ENCODE measurements at places on chromosomes 1 and 21.
A peak's percentile ranks its signal among the peaks of the same experiment; 100 is the strongest.

GRCh38 chr1:20588634-20589225 is at the start of gene CDA:
Gene CDA (plus strand): TSS chr1:20589097. CDS start chr1:20589130, 33 bp downstream.
- no peaks in the 10 kb centered on the region for H3K36me3 ChIP-seq
- H3K4me1 ChIP-seq: peaks cover 16% of the 10 kb centered on the region
- no peak for DNase-seq
- H3K27ac ChIP-seq: no peak within 1 kb of the TSS
- H3K4me3 ChIP-seq: no peak within 1 kb of the TSS

DNA sequence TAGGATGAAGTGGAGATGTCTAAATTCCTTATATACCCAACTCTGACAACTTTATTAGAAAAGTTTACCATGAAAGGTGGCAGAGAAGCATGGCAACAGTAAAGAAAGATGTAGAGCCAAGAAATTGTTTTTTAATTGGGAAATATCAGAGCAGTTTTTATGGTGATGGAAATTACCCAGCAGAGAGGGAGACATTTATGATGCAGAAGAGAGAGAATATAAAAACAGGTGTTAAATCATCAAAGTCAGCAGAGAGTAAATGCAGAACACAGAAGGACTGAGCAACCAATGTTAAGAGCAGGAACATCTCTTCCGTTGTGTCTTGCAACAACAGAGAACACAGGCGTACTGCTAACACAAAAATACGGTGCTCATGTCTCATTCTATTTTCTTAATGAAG is 28.2 kb downstream of the WARS2 start:
- DNase-seq: no peak
- H3K4me3 ChIP-seq: no peak overlapping the region
- no peaks in the 10 kb centered on the region for H3K36me3 ChIP-seq

- no peaks in the 10 kb centered on the region for H3K4me1 ChIP-seq
- no peak overlapping the region for H3K4me3 ChIP-seq
- peak; percentile 73 for DNase-seq
These were observed 12.6 kb downstream of the FLG2 start for GRCh38 chr1:152347116-152347728.

DNA sequence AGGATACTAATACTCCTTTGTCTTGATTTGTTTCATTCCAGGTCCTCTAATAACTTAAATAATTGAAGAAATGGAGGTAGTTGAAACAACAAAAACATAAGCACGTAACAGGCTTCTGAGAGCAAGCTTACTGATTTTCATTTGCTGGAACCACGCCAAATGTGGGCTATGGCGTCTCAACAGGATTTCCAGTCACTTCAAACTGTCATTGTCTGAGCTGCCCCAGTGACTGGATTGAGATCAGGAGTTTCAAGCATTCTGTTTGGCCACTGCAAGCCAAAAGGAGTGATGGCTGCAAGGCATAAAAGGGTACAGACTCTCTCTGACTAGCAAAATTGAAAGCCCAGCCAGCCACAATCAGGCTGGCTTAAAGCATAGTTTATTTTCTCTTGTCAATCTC is 289.9 kb downstream of the DPYD start:
- H3K4me1 ChIP-seq: peaks cover 19% of the 10 kb centered on the region
- H3K4me3 ChIP-seq: no peak overlapping the region
- peaks cover 2% of the 10 kb centered on the region for H3K27me3 ChIP-seq
- no peak for DNase-seq

- no peaks in the 10 kb centered on the region for H3K36me3 ChIP-seq
- no peaks in the 10 kb centered on the region for H3K4me1 ChIP-seq
- no peaks in the 10 kb centered on the region for H3K27me3 ChIP-seq
- H3K27ac ChIP-seq: no peak overlapping the region
- no peak overlapping the region for H3K4me3 ChIP-seq
These were observed 69.8 kb upstream of the PGBD5 start for GRCh38 chr1:230495891-230496385.

GRCh38 chr1:151621351-151621750 is 9.5 kb downstream of the SNX27 start:
- H3K27me3 ChIP-seq: no peaks in the 10 kb centered on the region
- H3K27ac ChIP-seq: no peak overlapping the region
- H3K4me3 ChIP-seq: no peak overlapping the region
- H3K4me1 ChIP-seq: no peaks in the 10 kb centered on the region
- H3K36me3 ChIP-seq: no peaks in the 10 kb centered on the region

GRCh38 chr1:168555508-168556046 is 11.8 kb upstream of the XCL2 start:
- DNase-seq: no peak
- H3K27ac ChIP-seq: no peak overlapping the region
- no peaks in the 10 kb centered on the region for H3K36me3 ChIP-seq
- peaks cover 7% of the 10 kb centered on the region for H3K4me1 ChIP-seq
- no peaks in the 10 kb centered on the region for H3K27me3 ChIP-seq

GRCh38 chr1:33256471-33257206 is at the start of gene ZNF362:
Gene ZNF362 (plus strand): TSS chr1:33256492. CDS start chr1:33270575, 14,083 bp downstream.
- H3K27ac ChIP-seq: peak within 1 kb of the TSS; percentile 96
- peaks cover 12% of the 10 kb centered on the region for H3K36me3 ChIP-seq
- peaks cover 27% of the 10 kb centered on the region for H3K4me1 ChIP-seq
- H3K4me3 ChIP-seq: peak within 1 kb of the TSS; percentile 100

DNA sequence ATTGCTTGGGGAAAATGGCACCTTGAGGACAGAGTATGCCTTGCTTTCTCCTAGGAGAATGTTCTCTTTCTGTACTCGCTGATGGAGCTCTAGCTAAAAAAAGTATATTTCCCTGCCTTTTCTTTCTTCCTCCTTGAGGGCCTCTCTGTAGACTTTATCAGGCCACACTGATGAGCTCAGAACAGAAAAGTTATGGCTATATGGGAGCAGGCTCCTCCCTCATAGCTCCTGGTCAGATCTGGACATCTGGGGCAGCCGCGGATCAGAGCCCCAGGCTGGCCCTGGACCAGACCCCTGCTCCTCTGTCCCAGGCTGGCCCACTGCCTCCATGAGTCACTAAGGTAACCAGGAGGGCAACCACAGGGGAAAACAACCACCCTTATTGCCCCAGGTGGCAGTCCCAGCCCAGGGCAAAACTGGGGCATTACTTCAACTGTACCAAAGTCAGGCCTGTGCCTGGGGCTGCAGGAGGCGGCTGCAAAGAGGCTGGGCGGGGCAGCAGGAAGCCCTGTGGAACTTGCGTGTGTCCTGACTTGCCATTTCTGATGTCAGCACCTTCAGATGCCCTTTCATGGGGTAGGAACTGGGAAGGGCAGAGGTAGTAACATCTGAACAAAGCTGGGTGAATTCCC is 26.3 kb upstream of the ZNF648 start:
- H3K4me1 ChIP-seq: peaks cover 13% of the 10 kb centered on the region
- H3K27me3 ChIP-seq: peaks cover 4% of the 10 kb centered on the region
- H3K36me3 ChIP-seq: no peaks in the 10 kb centered on the region
- no peak overlapping the region for H3K27ac ChIP-seq
- no peak for DNase-seq

GRCh38 chr1:36572906-36573305 is 90.2 kb upstream of the CSF3R start:
- H3K27me3 ChIP-seq: peaks cover 3% of the 10 kb centered on the region
- no peak overlapping the region for H3K27ac ChIP-seq
- H3K36me3 ChIP-seq: no peaks in the 10 kb centered on the region
- H3K4me3 ChIP-seq: no peak overlapping the region

DNA sequence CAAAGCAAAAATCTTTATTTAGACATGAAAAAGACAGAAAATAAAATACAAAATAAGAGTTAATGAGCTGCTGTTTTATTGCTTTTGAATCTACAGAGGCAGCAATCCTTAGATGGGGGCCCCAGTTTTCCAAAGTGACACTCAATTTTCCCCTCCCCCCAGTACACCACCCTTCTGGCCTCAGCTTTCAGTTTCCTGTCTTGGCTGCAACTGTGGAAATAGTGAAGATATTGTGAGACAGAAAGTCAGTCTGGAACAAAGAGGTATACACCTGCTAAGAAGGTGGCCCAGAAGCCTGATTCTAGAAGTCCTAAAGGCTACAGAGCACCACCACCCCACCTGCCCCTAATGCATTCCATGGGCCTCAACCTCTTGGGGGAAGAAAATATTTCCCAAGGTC is 1.1 kb upstream of the MTMR11 start:
- no peak overlapping the region for H3K4me3 ChIP-seq
- H3K36me3 ChIP-seq: peaks cover 4% of the 10 kb centered on the region
- H3K27me3 ChIP-seq: peaks cover 10% of the 10 kb centered on the region
- H3K27ac ChIP-seq: peak overlapping the region; percentile 42
- no peak for DNase-seq

- DNase-seq: no peak
- no peak overlapping the region for H3K27ac ChIP-seq
- no peak overlapping the region for H3K4me3 ChIP-seq
These were observed 10.2 kb upstream of the GNL2 start for GRCh38 chr1:37605806-37606474.

- H3K36me3 ChIP-seq: peaks cover 23% of the 10 kb centered on the region
- no peak overlapping the region for H3K4me3 ChIP-seq
These were observed 24.9 kb downstream of the VANGL1 start for GRCh38 chr1:115666702-115667101.

DNA sequence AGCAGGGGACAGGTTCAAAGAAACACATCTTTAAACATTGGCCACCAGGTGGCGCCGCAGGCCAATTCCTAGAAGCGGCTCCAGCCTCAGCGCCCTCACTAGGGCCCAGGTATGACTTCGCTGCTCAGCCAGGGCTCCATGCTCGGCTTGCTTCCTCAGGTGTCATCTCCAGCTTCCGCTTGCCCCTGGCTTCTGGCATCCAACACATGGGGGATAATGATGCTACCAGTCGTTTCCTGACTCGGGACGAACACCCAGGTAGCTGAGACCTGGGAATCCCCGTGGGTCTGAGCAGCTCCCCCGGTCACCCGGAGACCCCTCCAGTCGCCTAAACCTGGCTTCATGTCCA is 8.5 kb upstream of the MEX3A start:
- H3K4me1 ChIP-seq: peaks cover 25% of the 10 kb centered on the region
- H3K4me3 ChIP-seq: peak overlapping the region; percentile 70
- peaks cover 3% of the 10 kb centered on the region for H3K27me3 ChIP-seq
- DNase-seq: peak; percentile 87

- no peaks in the 10 kb centered on the region for H3K36me3 ChIP-seq
- H3K4me3 ChIP-seq: no peak overlapping the region
- H3K4me1 ChIP-seq: peaks cover 1% of the 10 kb centered on the region
These were observed 27.5 kb upstream of the RASAL2 start for GRCh38 chr1:178066296-178066907.

DNA sequence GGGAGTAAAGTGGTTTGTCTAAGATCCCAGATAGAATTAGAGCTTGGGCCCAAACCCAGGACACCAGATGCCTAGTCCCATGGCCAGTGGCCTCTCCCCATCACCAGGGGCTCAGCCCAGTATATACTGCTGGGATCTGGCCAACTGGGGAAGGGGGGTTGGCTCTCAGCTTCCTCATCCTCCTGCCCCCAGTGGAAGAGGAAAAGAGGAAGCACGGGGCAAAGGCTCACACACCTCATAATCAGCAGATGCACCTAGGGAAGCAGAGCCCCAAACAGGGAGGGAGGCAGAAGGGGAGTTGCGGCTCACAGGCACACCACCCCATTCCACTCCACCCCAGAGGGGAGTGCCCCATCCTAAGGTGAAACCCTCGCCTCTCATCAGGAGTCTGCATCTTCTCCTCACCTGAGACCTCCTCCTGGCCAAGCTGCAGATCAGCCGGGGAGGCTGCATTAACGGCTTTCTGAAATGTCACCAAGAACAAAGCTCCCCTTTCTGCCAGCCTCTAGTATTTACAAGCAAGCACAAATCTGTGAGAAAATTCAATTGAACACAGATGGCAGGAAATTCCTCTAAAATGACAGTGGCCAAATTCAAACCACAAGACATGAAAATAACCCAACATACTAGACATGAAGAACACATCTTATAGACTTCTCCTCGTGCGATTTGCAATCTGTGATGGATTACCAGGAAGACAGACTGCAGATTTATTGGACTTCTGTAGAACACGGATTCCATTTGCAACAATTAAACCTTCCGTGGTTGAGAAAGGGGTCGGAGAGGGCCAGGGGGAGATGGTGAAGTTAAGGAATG is 82.8 kb downstream of the GLIS1 start:
- H3K4me1 ChIP-seq: peaks cover 2% of the 10 kb centered on the region
- DNase-seq: no peak
- H3K27ac ChIP-seq: no peak overlapping the region
- H3K4me3 ChIP-seq: no peak overlapping the region

GRCh38 chr1:150579110-150579944 is at the start of gene MCL1:
Gene MCL1 (minus strand): TSS chr1:150579610. CDS start chr1:150579530, 80 bp downstream.
- H3K27me3 ChIP-seq: peaks cover 22% of the 10 kb centered on the region
- DNase-seq: peak; percentile 86
- peaks cover 39% of the 10 kb centered on the region for H3K4me1 ChIP-seq
- peaks cover 42% of the 10 kb centered on the region for H3K36me3 ChIP-seq

GRCh38 chr1:234768171-234768568 is 158.2 kb upstream of the IRF2BP2 start:
- no peaks in the 10 kb centered on the region for H3K27me3 ChIP-seq
- H3K27ac ChIP-seq: no peak overlapping the region
- H3K36me3 ChIP-seq: no peaks in the 10 kb centered on the region
- peaks cover 41% of the 10 kb centered on the region for H3K4me1 ChIP-seq
- H3K4me3 ChIP-seq: no peak overlapping the region
- no peak for DNase-seq

DNA sequence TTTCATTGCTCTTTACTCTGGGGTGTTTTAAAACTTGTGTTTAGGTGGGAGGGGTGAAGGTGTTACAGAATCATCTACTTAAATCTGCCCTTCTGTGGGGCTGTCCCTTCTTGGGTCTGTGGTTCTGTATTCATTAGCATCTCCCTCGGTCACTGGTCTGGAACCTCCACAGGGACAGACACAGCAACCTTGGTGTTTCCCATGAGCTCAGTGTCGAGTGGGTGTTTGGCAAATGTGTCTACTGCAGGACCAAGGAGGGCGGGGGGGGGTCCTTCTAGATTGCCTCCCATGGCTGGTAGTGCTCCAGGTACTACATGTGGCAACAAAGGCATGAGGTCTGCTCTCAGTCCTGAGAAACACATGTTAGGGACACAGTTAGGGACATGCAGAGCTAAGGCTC is 273.4 kb downstream of the PCP4 start:
- peaks cover 1% of the 10 kb centered on the region for H3K27me3 ChIP-seq
- no peak overlapping the region for H3K4me3 ChIP-seq
- H3K36me3 ChIP-seq: peaks cover 5% of the 10 kb centered on the region
- H3K27ac ChIP-seq: no peak overlapping the region

- H3K4me1 ChIP-seq: peaks cover 10% of the 10 kb centered on the region
- H3K4me3 ChIP-seq: no peak overlapping the region
- no peak overlapping the region for H3K27ac ChIP-seq
These were observed 220.9 kb downstream of the ATG4C start for GRCh38 chr1:63004868-63005267.

- H3K36me3 ChIP-seq: no peaks in the 10 kb centered on the region
- H3K4me1 ChIP-seq: peaks cover 2% of the 10 kb centered on the region
- DNase-seq: peak; percentile 88
- H3K27me3 ChIP-seq: peaks cover 4% of the 10 kb centered on the region
These were observed 21.6 kb upstream of the POFUT2 start for GRCh38 chr21:45309069-45309986.

DNA sequence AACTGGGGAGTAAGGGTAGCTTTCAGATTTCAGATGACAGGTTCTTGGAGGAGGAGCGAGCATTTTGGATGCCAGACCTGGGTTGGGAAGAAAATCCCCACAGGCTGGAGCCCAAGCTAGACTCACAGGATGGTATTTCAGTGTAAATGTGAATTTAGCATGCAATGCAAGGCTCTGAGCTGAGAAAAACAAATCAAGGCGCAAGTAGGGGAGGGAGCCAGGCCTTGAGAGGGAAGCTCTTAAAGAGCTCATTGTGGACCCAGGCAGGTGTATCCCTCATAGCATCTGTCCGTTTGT is 386.1 kb downstream of the MATN1 start:
- no peak overlapping the region for H3K27ac ChIP-seq
- no peaks in the 10 kb centered on the region for H3K4me1 ChIP-seq
- H3K36me3 ChIP-seq: no peaks in the 10 kb centered on the region
- no peak for DNase-seq

GRCh38 chr1:171833091-171833825 is 8.0 kb upstream of the DNM3 start:
- DNase-seq: no peak
- no peak overlapping the region for H3K27ac ChIP-seq
- no peak overlapping the region for H3K4me3 ChIP-seq
- H3K4me1 ChIP-seq: no peaks in the 10 kb centered on the region
- no peaks in the 10 kb centered on the region for H3K27me3 ChIP-seq
